RCC 7860 (cell line): ENCODE measurements at places on chromosomes 5 and 9.

GRCh38 chr5:180467989-180468731 is 26.0 kb upstream of the CNOT6 start:
- no peak for DNase-seq

GRCh38 chr5:114191441-114191840 is 170.4 kb upstream of the KCNN2 start:
- no peak for DNase-seq

- DNase-seq, result no peak
Measured at GRCh38 chr5:133992429-133993155, 12.2 kb downstream of the VDAC1 start.

DNA sequence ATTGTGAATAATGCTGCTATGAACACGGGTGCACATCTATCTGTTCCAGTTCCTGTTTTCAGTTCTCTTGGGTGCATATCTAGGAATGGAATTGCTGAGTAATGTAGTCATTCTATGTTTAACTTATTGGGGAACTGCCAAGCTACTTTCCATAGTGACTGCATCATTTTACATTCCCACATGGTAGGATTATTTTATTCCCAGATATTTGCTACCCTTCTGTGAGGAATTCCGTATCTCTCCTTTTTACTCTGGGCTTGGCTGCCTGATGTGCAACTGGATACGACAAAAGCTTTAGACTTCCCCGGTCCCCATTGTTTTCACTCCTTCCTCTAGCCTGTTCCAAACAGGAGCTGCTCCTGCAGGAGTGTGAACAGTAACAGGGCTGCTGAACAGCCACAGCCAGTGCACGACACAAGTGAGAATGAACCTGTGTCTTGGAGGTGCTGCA is 7.2 kb downstream of the TAS2R1 start:
- peak; percentile 98 for DNase-seq

GRCh38 chr5:137296213-137296781 is 202.8 kb downstream of the SPOCK1 start:
- peak; percentile 90 for DNase-seq

- DNase-seq, result peak; percentile 96
Measured at GRCh38 chr5:43422143-43422542, 10.0 kb upstream of the CCL28 start.

- DNase-seq, result no peak
Measured at GRCh38 chr9:106655966-106656365, 207.0 kb upstream of the ZNF462 start.

DNA sequence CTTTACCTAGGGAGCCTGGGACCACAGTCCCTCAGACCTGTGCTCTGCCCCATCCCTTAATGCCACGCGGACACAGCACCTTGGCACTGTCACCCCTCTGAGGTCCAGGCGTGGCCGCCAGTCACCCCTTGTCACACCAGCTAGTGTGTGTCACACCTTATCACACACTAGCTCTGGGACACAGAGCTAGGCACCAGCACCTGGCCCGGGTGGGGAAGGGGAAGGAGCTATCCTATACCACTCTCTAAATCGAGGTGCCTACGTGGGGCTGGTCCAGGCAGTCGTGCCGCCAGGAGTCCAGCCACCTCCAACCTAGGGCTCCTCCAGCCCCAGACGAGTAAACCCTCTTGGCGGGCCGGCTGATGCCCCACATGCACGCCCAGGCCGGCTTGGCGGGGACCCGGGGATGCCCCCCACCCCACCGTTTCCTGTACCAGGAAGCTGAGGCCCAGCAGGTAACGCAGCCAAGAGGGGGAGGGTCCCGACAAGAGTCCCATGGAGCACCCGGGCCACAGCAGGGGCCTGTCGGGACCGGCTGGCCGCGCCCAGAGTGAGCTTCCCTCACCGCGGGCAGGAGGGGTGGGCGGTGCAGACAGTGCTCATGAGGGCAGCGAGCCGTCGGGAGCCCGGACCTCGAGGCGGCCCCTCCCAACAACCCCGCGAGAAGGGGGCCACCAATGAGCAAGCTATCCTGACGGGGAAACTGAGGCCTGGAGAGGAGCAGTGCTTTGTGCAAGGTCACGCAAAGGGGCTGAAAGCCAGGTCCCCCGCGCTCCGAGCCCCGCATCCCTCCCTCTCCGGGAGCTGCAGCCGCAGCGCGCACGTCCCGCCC is 550 bp downstream of the CORO2A start:
- DNase-seq, result no peak

DNA sequence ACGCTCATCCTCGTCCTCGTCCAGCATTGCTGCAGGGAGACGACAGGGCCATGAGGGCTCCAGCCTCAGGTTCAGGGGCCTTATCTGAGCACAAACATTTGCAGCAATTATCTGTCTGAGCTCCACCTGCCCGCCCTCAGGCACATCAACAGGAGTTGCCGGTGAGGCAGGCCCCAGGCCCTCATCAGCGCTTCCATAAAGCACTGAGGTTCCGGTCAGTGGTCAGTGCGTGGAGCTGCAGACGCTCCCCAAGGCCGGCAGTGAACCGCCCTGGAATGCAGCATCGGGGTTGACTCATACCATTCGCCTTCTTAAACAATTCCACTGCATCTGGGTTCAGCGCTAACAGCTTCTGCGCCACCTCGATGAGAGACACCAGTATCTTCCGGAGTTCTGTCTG is 15.2 kb downstream of the UBAC1 start:
- DNase-seq, result no peak
